Stimulated activated CD4-positive, alpha-beta T cell treated with anti-CD3 and anti-CD28 coated beads, Interleukin-15, amount 100 ng/mL, for 24 hours (primary cell): ENCODE measurements at places on chromosomes 4 and X.

- DNase-seq, result no peak
Measured at GRCh38 chr4:19971829-19972228, 279.9 kb upstream of the SLIT2 start.

GRCh38 chrX:11589641-11590040 is 76.1 kb downstream of the ARHGAP6 start:
- DNase-seq, result no peak

GRCh38 chr4:3302173-3302785 is 9.5 kb downstream of the RGS12 start:
- peak; percentile 70 for DNase-seq

- DNase-seq, result peak; percentile 53
Measured at GRCh38 chr4:87985097-87985886, 9.8 kb downstream of the SPP1 start.

DNA sequence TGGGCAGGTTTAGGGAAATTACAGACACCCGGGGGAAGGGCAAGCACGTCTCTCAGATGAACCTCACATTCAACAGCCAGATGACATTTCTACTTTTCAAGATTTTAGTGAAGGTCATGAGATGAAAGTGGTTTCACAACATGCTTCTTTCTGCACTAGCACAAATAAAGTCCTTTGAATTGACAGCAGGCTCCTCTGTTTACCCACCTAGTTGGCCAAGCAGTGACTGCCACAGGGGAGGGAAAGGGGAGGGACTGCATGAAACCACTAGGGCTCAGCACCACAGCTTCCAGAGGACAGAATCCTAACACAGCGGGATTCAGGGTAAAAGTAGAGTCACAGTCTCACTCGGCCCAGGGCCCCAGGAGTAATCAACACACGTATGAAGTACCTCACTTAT is 6.2 kb downstream of the RAB40A start:
- no peak for DNase-seq

- no peak for DNase-seq
Measured at GRCh38 chr4:30840571-30840970, 120.4 kb downstream of the PCDH7 start.
